H1 (cell line): ENCODE measurements at places on chromosomes 12 and 14. TPM values are rescaled to one million over a fixed set of nuclear protein-coding genes. Genes with fewer than 3 reads are reported as not detected.

Gene SARNP
- 114 and 117 TPM in 2 replicates for total RNA-seq

- H3K27ac ChIP-seq, result peak overlapping the region; percentile 91
- no peaks in the 10 kb centered on the region for H3K27me3 ChIP-seq
- no peak for DNase-seq
Observed at GRCh38 chr14:21537090-21537424, 10.9 kb upstream of the SALL2 start.

Gene LRRIQ1
- total RNA-seq, result 0.76 and 1.2 TPM in 2 replicates

GRCh38 chr12:130826151-130826801 lies 12.8 kb downstream of the STX2 start:
- no peak overlapping the region for H3K4me3 ChIP-seq
- DNase-seq, result peak; percentile 67
- H3K27ac ChIP-seq, result no peak overlapping the region
- no peaks in the 10 kb centered on the region for H3K27me3 ChIP-seq

- no peak overlapping the region for H3K4me3 ChIP-seq
- no peaks in the 10 kb centered on the region for H3K36me3 ChIP-seq
- no peaks in the 10 kb centered on the region for H3K27me3 ChIP-seq
- H3K4me1 ChIP-seq, result no peaks in the 10 kb centered on the region
- no peak overlapping the region for H3K27ac ChIP-seq
- no peak for DNase-seq
Observed at GRCh38 chr12:11540615-11541310, 108.7 kb upstream of the ETV6 start.

DNA sequence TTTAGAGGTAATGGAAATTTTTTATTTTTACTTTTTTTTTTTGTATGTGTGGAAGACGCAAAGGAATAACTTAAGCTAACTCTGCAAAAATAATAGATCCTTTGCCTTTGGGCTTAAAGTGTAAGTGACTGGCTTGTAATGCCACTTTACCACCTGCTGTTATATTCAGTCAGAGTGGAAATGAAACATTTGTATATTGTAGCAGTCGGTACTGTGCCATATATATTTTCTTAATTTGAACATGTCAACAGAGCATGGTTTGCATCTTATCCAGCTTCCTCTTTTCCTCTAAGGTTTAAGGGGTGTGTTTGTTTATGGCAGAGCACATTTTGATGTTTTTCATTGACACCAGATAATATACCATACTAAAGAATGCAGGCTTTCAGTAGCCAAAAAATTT lies 176.6 kb downstream of the TRHDE start:
- H3K36me3 ChIP-seq, result no peaks in the 10 kb centered on the region; the same call in 1 of the 2 replicates
- H3K4me3 ChIP-seq, result no peak overlapping the region
- H3K27ac ChIP-seq, result no peak overlapping the region
- no peak for DNase-seq
- no peaks in the 10 kb centered on the region for H3K27me3 ChIP-seq

- no peaks in the 10 kb centered on the region for H3K36me3 ChIP-seq
- peaks cover 18% of the 10 kb centered on the region for H3K27me3 ChIP-seq
- peak; percentile 79 for DNase-seq
- H3K27ac ChIP-seq, result no peak overlapping the region
Observed at GRCh38 chr12:81758421-81759189, 545 bp downstream of the PPFIA2 start.

GRCh38 chr14:56059054-56059453 lies 59.2 kb upstream of the PELI2 start:
- H3K4me1 ChIP-seq, result no peaks in the 10 kb centered on the region
- DNase-seq, result no peak
- no peak overlapping the region for H3K4me3 ChIP-seq

Gene NUP37
- total RNA-seq, result 68.7 and 71.0 TPM in 2 replicates

DNA sequence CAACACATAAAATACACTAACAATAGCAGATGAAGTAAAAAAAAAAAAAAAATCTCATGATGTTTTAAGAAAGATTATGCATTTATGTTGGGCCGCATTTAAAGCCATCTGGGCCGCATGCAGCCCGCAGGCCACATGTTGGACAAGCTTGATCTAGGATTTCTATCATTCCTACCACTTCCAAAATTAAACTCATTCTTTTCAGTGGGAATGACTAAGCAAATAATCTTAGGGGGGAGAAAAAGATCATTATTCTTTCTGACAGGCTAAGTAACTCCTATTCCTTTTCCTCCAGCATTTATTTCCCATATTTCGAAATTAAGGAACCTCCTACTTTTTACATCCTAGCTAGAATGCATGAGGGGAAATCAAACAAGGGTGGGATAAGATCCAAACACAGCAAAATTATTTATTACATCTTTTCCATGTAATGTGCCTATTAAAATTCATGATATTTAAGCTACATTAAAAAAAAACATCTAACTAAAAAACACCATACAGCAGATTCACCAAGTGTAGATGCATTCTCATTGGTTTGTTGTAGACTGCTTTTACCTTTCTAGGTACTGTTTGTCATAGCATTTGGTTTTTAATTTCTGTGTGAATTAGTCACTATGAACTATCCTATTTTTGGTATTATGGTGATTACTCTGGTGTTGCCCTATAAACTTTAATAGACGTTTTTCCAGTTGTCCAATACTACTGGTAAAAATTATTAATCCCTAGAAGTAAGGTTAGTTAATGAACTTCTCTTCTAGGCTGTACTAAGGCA lies 76.1 kb downstream of the RASSF8 start:
- H3K36me3 ChIP-seq, result no peaks in the 10 kb centered on the region
- no peaks in the 10 kb centered on the region for H3K27me3 ChIP-seq
- H3K27ac ChIP-seq, result no peak overlapping the region
- H3K4me1 ChIP-seq, result peaks cover 5% of the 10 kb centered on the region
- no peak overlapping the region for H3K4me3 ChIP-seq
- no peak for DNase-seq

Gene C12orf54
- total RNA-seq, result not detected in 2 replicates

Gene LAG3
- total RNA-seq, result 2.8 and 3.1 TPM in 2 replicates

DNA sequence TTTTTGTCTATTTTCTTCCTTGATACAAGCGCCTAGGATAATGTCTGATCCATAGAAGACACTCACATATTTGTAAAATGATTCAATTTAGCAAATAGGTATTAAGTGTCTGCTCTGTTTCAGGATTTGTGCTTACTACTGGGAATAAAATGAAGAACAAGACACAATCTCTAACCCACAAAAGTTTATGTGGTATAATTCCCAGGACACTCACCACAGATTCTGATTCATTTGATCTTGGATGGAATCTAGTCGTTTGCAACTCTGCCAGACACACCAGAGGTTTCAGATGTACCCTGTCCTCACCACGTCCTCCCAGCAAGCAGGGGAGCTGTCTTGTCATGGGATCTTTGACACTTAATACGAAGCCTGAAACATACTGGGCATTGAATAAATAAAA lies 208.3 kb downstream of the LRIG3 start:
- H3K4me1 ChIP-seq, result peaks cover 3% of the 10 kb centered on the region; the same call in 1 of the 2 replicates
- no peak for DNase-seq
- no peak overlapping the region for H3K4me3 ChIP-seq
- H3K27ac ChIP-seq, result no peak overlapping the region
- no peaks in the 10 kb centered on the region for H3K27me3 ChIP-seq
- H3K36me3 ChIP-seq, result no peaks in the 10 kb centered on the region

Gene ARHGDIB
- 0.48 and 0.82 TPM in 2 replicates for total RNA-seq

DNA sequence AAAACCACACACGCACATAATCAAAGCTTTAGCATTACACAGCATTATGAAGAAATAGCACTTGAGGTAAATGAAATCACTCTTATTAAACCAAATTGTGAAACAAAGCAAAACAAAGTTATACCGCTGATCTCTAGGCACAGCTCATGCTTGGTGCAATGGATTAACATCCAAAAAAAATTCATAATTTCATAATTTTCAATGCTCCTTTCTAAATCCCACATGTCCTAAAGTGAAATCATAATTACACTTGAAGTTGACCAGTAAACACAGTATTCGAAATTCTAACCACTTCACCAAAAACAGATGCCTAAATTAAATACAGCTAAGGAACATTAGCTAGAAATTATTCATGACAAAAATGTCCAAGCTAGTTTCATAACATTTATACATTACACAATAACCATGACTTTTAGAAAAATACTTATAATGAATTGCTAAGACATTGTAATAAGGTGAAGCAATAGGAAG lies 1.5 kb downstream of the MLH3 start:
- no peaks in the 10 kb centered on the region for H3K36me3 ChIP-seq
- H3K27me3 ChIP-seq, result no peaks in the 10 kb centered on the region
- DNase-seq, result no peak
- H3K4me1 ChIP-seq, result no peaks in the 10 kb centered on the region
- no peak overlapping the region for H3K4me3 ChIP-seq
- no peak overlapping the region for H3K27ac ChIP-seq

- no peaks in the 10 kb centered on the region for H3K4me1 ChIP-seq
- no peaks in the 10 kb centered on the region for H3K27me3 ChIP-seq
- DNase-seq, result no peak
- H3K36me3 ChIP-seq, result no peaks in the 10 kb centered on the region
- no peak overlapping the region for H3K27ac ChIP-seq
- no peak overlapping the region for H3K4me3 ChIP-seq
Observed at GRCh38 chr12:108367436-108367835, 28.3 kb upstream of the CMKLR1 start.

- H3K36me3 ChIP-seq, result no peaks in the 10 kb centered on the region
- H3K4me1 ChIP-seq, result no peaks in the 10 kb centered on the region
- H3K4me3 ChIP-seq, result no peak overlapping the region
- DNase-seq, result no peak
- H3K27me3 ChIP-seq, result no peaks in the 10 kb centered on the region
Observed at GRCh38 chr12:65074932-65075331, 46.2 kb downstream of the WIF1 start.

DNA sequence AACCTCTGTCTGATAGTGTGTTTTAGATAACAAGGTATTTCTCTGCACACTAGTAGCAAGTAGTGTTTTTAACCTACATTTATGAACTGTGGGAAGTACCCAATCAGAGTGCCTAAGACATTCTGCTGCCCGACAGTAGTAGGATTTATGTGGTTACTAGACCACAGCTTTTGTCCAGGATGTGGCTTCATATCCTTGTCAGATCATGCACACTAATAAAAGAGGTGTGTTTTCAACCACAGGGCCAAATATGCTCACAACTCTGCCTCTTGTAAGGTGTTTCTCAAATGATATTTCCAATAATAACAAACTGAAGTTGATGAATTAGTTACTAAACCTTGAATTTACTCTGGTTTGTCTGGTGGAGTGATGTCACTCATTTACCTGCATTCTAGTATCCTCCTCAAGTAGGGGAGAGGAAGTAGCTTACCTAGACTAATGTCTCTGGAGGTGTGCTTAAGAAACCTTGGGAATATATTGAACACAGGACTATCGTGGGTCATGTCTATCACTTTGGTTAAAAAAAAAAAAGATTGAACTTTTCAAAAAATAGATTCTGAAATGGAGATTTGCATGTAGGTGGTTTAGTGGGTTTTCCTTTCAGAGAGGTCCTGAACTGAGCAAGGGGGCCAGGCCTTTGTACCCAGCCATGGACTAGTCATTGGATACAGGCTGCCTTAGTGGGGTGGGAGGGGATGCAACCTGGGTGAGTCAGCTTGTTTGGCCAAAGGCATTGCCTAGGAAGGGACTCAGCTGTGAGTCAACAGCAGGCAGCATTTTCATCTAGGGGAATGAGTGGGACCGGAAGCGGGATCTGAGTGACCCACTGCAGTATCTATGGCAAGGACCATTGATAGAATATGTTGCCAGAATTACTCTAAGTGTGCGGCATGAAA lies 14.1 kb downstream of the FBXW8 start:
- H3K36me3 ChIP-seq, result peaks cover 9% of the 10 kb centered on the region
- H3K4me1 ChIP-seq, result no peaks in the 10 kb centered on the region
- no peak overlapping the region for H3K27ac ChIP-seq
- no peaks in the 10 kb centered on the region for H3K27me3 ChIP-seq

DNA sequence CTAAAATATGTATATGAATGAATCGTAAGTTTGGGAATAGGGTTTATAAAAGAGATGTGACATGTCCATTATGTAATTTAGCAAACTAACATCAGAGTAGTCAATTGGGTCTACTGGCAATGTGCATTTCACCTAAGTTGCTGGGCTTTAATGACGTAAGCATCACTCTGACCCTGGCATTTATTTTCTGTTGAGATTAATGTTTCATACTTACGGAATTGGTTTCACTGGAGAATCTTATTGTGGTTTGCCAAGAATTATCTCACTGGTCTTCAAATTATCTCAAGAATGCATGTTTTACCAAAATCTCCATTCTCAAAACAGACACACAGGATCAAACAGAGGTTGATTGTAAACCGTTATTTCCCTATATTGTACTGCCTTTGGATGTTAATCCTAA lies 437.1 kb downstream of the NPAS3 start:
- H3K4me3 ChIP-seq, result no peak overlapping the region
- no peak for DNase-seq
- H3K27me3 ChIP-seq, result no peaks in the 10 kb centered on the region

DNA sequence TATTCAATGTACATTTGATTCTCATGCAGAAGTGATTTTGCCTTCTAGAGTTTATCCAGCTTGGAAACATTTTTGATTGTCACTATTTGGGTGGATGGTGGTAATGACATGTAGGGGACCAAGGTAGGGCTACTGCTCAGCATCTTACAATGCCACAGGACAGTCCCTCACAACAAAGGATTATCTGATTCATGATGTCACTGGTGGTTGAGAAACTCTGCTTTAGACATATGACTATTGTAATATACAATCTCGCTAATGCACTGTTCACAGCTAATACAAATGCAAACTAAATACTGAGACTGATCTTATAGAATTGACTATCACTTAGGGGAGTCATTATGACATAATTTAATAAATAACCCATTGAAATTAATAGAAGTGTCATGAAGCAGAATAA lies 60.4 kb upstream of the BTG1 start:
- no peaks in the 10 kb centered on the region for H3K36me3 ChIP-seq
- H3K4me3 ChIP-seq, result no peak overlapping the region
- H3K4me1 ChIP-seq, result no peaks in the 10 kb centered on the region
- H3K27me3 ChIP-seq, result no peaks in the 10 kb centered on the region

Gene GZMH
- total RNA-seq, result not detected in 2 replicates

Gene CAPZA3
- total RNA-seq, result not detected in 2 replicates

Gene CCDC177
- 2.8 and 2.9 TPM in 2 replicates for total RNA-seq

GRCh38 chr12:52826611-52827498 lies 7.3 kb downstream of the KRT79 start:
- no peaks in the 10 kb centered on the region for H3K4me1 ChIP-seq
- DNase-seq, result no peak
- 0 out of 2 replicates have a peak, but pooled peaks cover 2% of the 10 kb centered on the region for H3K27me3 ChIP-seq
- H3K27ac ChIP-seq, result no peak overlapping the region

- no peak overlapping the region for H3K27ac ChIP-seq
- no peaks in the 10 kb centered on the region for H3K36me3 ChIP-seq
Observed at GRCh38 chr14:99213101-99213500, 58.9 kb downstream of the BCL11B start.

GRCh38 chr12:91178781-91179180 lies 3.8 kb downstream of the DCN start:
- no peak for DNase-seq
- no peaks in the 10 kb centered on the region for H3K4me1 ChIP-seq
- no peak overlapping the region for H3K4me3 ChIP-seq
